ENCODE measurements at places on chromosomes 1 and 21.

DNA sequence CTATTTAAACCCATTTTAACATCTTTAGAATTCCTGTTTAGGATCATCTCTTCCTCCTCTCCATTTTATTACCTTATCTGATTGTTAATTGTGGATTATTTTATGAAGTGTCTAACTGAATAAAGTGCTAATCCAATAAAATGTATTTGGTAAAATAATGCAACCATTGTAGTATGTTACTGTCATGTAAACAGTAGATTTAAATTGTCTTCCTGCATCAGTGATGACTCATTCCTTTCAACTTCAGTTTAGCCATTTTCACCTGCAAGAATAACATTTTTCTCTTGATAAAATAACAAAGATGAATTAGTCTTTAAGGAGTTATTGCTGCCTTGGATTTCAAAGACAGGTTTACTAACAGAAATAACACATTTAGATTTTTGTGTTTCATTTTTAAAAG is 5.4 kb downstream of the PPP2R5A start:
- no peak for DNase-seq

GRCh38 chr1:185418472-185418871 is 101.4 kb upstream of the IVNS1ABP start:
- DNase-seq = no peak

DNA sequence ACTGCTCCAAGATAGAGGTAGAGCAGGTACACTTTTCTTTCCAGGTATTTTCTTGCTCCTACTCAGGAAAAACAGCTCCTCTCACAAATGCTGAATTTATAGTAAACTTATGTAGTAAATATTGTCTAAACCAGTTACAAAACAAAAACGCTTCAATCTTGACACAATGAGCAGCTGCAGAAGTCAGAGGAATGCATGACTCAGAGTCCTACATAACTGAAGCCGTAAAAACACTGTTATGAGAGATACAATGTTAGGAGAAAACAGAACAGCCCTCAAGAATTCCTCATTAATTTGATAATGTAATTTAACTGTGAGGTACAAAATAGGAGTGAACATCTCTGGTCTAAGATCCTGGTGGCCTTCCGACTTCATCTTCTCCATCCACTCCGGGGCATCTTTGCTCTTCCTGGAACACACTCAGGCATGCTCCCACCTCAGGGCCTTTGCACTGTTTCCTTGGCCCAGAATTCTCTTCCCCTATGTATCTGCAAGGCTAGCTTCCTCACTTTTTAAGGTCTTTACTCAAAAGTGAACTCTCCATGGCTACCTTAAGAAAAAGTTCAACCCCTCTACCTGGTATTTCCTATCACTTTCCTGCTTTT is 138.5 kb downstream of the SLC45A1 start:
- no peak for DNase-seq

DNA sequence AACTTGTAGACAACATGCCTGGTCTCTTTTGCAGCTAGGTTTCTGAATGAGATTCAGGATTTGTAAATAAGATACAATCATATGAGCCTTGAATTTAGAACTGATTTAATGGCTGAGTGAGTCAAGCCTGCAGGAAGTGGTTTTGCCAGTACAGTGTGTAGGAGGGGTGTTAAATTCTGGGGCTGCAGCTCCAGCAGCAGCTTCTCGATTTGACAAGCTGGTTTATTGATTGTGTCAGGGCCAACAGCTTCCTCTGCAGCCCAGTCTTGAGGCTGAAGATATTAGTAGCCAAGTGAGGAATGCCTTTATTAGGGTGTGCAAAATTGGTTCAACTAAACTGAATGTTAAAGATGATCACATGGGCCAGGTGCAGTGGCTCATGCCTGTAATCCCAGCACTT is 11.5 kb upstream of the PLA2G5 start:
- DNase-seq = peak; percentile 32

DNA sequence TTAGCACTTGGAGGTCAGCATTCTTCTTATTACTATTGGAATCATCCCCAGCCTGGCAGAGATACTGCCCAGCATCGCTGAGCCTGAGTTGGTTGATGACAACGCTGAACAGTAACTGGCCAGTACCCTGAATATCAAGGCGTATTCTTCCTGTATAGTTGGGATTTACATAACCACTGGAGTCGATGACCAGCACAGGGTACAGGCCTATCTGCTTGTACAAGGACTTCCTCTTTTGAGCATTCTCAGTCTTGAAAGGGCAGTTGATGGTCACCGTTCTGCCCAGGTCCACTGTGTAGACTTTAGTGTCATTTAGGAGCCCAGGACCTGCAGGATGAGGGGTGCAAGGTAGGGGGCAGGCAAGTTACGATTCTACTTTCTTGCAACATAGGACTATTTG is 8.8 kb downstream of the PIGR start:
- DNase-seq = peak; percentile 51

DNA sequence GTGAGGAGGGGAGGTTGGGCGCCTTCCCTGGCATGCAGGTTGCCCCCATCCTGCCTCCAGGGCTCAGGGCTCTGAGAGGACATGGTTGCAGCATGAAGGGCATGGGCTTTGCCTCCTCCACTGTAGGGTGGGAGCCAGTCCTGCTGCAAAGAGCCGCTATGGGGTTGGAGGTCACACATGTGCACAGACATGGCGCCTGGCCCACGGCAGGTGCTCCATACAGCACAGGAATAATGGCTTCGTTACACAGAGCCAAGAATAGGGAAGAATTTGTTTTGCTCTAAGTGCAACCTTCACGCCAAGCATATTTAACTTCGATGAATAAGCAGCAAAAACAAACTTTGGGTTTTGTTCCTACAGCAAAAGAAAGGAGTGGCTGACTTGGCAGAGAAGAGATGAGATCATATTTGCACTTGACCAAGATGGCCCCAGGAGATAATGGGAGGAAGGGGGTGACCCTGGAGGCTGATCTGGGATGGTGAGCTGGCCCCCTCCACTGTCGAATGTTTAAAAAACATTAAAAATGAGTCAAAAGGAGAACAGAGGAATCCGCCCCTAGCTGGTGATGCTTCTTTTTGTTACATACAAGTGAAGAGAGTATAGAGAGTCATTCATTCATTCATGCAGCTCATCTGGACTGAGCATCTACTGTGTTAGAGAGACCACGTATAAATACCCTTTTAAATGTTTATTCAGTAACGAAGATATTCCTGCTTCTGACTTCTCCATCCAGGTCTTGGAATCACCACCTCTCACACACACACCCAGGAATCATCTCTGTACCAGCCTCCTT is 12.4 kb upstream of the C2CD2 start:
- no peak for DNase-seq

GRCh38 chr1:53574621-53575020 is 115.4 kb downstream of the DMRTB1 start:
- no peak for DNase-seq
